ENCODE measurements at places on chromosomes 5 and 9. TPM values are rescaled to one million over a fixed set of nuclear protein-coding genes. Genes with fewer than 3 reads are reported as not detected.

The TMEM232 gene
- total RNA-seq, result 1.7 TPM

The TAF1L gene
- 0.06 TPM for total RNA-seq

The SHOC1 gene
- total RNA-seq, result 0.15 TPM

The BARHL1 gene
- not detected for total RNA-seq

The DOK3 gene
- 21.6 TPM for total RNA-seq

The PCDHB12 gene
- 6.7 TPM for total RNA-seq

The ACER2 gene
- total RNA-seq, result 4.9 TPM

The FRMD3 gene
- total RNA-seq, result 7.4 TPM

The PCDHA6 gene
- 0.45 TPM for total RNA-seq

The RLN2 gene
- total RNA-seq, result not detected

The GLT6D1 gene
- not detected for total RNA-seq

The TXNDC8 gene
- total RNA-seq, result not detected

The FBXW5 gene
- 107 TPM for total RNA-seq

The SARDH gene
- 0.84 TPM for total RNA-seq

The ANKRD34B gene
- total RNA-seq, result not detected

The COL27A1 gene
- total RNA-seq, result 36.9 TPM

- no peaks in the 10 kb centered on the region for H3K36me3 ChIP-seq
- H3K4me3 ChIP-seq, result no peak overlapping the region
- H3K27me3 ChIP-seq, result no peaks in the 10 kb centered on the region
- H3K4me1 ChIP-seq, result no peaks in the 10 kb centered on the region
These were observed 175.8 kb upstream of the PLCXD3 start for GRCh38 chr5:41686191-41686590.

- no peaks in the 10 kb centered on the region for H3K27me3 ChIP-seq
- DNase-seq, result no peak
- H3K4me1 ChIP-seq, result no peaks in the 10 kb centered on the region
- no peak overlapping the region for H3K4me3 ChIP-seq
- H3K36me3 ChIP-seq, result no peaks in the 10 kb centered on the region
These were observed 202.5 kb upstream of the GAS1 start for GRCh38 chr9:87149799-87150198.

DNA sequence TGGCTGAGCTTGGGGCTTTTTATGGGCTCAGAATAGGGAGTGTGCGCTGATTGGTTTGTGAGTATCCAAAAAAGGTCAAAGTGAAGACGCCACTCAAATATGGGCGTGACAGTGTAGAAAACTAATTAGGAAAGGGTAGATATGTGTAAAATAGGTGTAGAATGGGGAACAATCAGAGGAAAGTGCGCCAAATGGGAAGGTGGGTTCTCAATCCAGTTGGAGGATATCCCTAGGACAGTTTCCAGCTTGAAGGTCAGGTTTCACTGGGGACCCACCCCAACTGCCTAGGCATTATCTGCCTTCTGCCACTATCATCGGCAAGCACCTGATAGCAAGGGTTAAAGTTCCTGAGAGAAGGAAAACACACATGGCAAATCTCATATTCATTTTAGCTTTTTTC, 9.3 kb upstream of the MOCS2 start:
- no peaks in the 10 kb centered on the region for H3K27me3 ChIP-seq
- no peak overlapping the region for H3K27ac ChIP-seq
- H3K4me1 ChIP-seq, result no peaks in the 10 kb centered on the region

DNA sequence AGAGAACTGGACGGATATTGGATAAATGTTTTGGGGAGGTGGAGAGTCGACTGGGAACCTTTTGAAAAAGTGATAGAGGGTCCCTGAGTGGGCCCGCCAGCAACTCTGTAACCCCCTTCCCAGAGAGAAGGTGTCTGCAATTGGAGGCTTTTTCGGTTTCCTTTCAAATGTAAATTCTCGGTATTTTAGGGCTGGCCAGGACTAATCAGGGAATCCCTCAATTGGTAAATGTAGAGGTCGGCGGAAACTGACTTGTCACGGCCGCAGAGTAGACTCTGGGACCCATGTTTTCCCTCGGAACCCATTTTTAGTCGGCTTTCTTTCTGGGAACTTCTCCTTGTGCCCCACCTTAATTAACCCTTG, 524 bp downstream of the CCNB1 start:
- H3K27me3 ChIP-seq, result no peaks in the 10 kb centered on the region
- H3K4me3 ChIP-seq, result peak overlapping the region; percentile 40
- DNase-seq, result no peak

DNA sequence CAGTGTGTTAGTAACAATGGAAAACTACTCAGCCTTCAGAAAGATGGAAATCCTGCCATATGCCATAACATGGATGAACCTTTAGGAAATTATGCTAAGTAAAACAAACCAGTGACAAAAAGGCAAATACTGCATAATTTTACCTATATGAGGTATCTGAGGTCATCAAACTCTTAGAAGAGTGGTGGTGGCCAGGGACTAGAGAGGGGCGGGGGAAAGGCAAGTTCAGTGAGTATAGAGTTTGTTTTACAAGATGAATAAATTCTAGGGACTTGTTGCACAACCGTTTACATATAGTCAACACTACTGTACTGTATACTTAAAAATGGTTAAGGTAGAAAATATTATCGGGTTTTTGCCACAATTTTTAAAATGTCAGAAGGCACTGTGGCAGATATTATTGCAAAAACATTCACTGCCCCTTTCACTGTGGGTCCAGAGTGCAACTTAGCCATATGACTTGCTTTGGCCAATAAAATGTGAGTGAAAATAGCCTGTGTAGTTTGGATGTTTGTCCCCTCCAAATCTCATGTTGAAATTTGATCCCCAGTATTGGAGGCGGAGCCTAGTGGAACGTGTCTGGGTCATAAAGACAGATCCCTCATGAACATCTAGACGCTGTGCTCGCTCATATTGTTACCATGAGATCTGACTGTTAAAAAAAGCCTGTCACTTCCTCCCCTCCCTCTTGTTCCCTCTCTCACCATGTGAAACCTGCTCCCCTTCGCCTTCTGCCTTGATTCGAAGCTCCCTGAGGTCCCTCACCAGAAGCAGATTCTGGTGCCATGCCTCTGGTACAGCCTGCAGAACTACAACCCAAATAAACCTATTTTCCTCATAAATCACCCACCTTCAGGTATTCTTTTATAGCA, 9.5 kb downstream of the ZNF367 start:
- H3K27ac ChIP-seq, result no peak overlapping the region
- no peak for DNase-seq
- H3K4me1 ChIP-seq, result no peaks in the 10 kb centered on the region
- no peak overlapping the region for H3K4me3 ChIP-seq
- no peaks in the 10 kb centered on the region for H3K27me3 ChIP-seq

GRCh38 chr9:128637656-128638055, 19.0 kb downstream of the DYNC2I2 start:
- no peak overlapping the region for H3K4me3 ChIP-seq
- H3K27ac ChIP-seq, result no peak overlapping the region
- no peaks in the 10 kb centered on the region for H3K4me1 ChIP-seq
- no peaks in the 10 kb centered on the region for H3K27me3 ChIP-seq
- H3K36me3 ChIP-seq, result peaks cover 7% of the 10 kb centered on the region

DNA sequence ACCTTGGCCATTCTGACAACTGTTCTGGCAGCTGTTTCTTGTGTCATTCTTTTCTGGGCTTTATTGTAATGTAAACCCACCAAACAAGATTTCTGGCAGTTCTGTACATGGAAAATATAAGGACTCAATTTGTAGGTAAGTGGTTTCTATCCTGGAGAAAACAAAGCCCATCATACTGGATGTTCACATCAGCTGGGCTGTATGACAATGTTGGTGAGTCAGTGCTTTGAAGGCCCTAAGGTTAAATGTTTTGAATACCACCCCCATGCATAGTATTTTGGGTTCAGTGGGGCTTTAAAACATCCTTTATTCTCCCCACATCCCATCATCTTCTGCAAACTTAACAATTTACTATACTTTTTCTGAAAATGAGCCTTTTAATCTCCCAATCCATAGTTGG, 52.5 kb downstream of the SH3GL2 start:
- no peak for DNase-seq
- no peaks in the 10 kb centered on the region for H3K36me3 ChIP-seq
- no peak overlapping the region for H3K27ac ChIP-seq
- peaks cover 2% of the 10 kb centered on the region for H3K27me3 ChIP-seq
- H3K4me3 ChIP-seq, result no peak overlapping the region

- no peaks in the 10 kb centered on the region for H3K27me3 ChIP-seq
- H3K4me3 ChIP-seq, result peak within 1 kb of the TSS; percentile 91
- H3K27ac ChIP-seq, result peak within 1 kb of the TSS; percentile 93
- H3K36me3 ChIP-seq, result peaks cover 3% of the 10 kb centered on the region
- H3K4me1 ChIP-seq, result no peaks in the 10 kb centered on the region
These were observed at the start of gene OXCT1 for GRCh38 chr5:41869724-41870626. Gene OXCT1, minus strand, starts transcription at chr5:41870425. Its CDS starts 67 bp downstream, at chr5:41870358.

GRCh38 chr5:150073086-150073625, 13.2 kb downstream of the CSF1R start:
- H3K36me3 ChIP-seq, result no peaks in the 10 kb centered on the region
- H3K4me1 ChIP-seq, result no peaks in the 10 kb centered on the region
- no peak for DNase-seq
- no peaks in the 10 kb centered on the region for H3K27me3 ChIP-seq
- H3K27ac ChIP-seq, result no peak overlapping the region

DNA sequence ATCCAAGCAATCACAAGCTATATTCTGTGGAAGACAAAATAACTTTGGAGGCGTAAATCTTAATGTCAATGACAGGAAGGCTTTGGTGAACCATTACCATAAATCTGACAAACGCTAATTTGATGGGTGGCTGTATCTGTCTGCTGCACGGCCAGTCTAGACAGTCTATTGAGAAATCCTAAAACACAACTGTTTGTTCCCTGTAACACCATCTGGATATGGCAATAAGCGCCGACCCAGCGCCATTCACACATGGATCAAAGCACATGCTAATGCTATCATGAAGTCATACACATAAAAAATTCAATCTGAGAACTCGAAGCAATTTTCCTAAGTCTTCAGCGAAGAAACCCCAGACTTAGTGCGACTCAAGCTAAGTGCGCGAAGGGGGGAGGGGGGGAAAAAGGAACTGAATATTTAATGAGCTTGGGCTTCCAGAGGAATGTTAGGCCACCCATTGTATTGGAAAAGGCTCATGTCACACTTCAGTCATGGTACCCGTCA, 95.1 kb downstream of the ARL15 start:
- H3K27me3 ChIP-seq, result no peaks in the 10 kb centered on the region
- H3K36me3 ChIP-seq, result no peaks in the 10 kb centered on the region
- H3K4me1 ChIP-seq, result no peaks in the 10 kb centered on the region
- no peak overlapping the region for H3K27ac ChIP-seq

GRCh38 chr9:122816163-122816867, 12.1 kb downstream of the PDCL start:
- no peaks in the 10 kb centered on the region for H3K27me3 ChIP-seq
- DNase-seq, result peak; percentile 62
- H3K4me1 ChIP-seq, result no peaks in the 10 kb centered on the region
- no peaks in the 10 kb centered on the region for H3K36me3 ChIP-seq
- H3K4me3 ChIP-seq, result no peak overlapping the region

GRCh38 chr5:57804007-57804444, 321.4 kb upstream of the ACTBL2 start:
- H3K4me1 ChIP-seq, result peaks cover 6% of the 10 kb centered on the region
- no peaks in the 10 kb centered on the region for H3K36me3 ChIP-seq
- H3K27ac ChIP-seq, result no peak overlapping the region
- DNase-seq, result no peak
- H3K27me3 ChIP-seq, result no peaks in the 10 kb centered on the region
- no peak overlapping the region for H3K4me3 ChIP-seq

GRCh38 chr5:113203916-113204315, 227.3 kb downstream of the DCP2 start:
- no peaks in the 10 kb centered on the region for H3K4me1 ChIP-seq
- DNase-seq, result no peak
- no peaks in the 10 kb centered on the region for H3K36me3 ChIP-seq
- H3K27ac ChIP-seq, result no peak overlapping the region
- no peak overlapping the region for H3K4me3 ChIP-seq

DNA sequence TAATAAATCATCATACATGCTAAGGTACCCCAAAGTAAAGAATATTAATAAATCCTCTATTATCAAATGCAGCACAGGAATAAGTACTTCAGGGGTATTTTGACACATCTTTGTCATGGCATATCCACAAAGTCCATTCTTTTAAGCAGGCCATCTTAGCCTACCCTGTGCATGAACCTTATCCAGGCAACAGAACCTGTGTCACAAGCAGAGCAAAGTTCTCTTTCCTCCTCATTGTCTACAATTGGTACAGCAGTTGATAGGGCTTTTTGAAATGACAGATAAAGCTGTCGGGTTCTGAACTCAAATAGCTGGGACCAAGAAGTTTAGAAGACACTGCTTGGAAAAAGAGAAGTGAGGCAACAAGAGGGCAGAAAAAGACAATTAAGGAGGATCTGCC, 30.8 kb upstream of the PURA start:
- DNase-seq, result no peak
- H3K27me3 ChIP-seq, result no peaks in the 10 kb centered on the region
- H3K27ac ChIP-seq, result no peak overlapping the region
- no peaks in the 10 kb centered on the region for H3K36me3 ChIP-seq
- H3K4me3 ChIP-seq, result no peak overlapping the region
- no peaks in the 10 kb centered on the region for H3K4me1 ChIP-seq

- no peaks in the 10 kb centered on the region for H3K27me3 ChIP-seq
- H3K4me3 ChIP-seq, result no peak overlapping the region
- no peaks in the 10 kb centered on the region for H3K4me1 ChIP-seq
- H3K27ac ChIP-seq, result no peak overlapping the region
These were observed 321.0 kb upstream of the TRPC7 start for GRCh38 chr5:136686192-136686872.

- H3K36me3 ChIP-seq, result no peaks in the 10 kb centered on the region
- no peak overlapping the region for H3K27ac ChIP-seq
- no peak overlapping the region for H3K4me3 ChIP-seq
- H3K27me3 ChIP-seq, result no peaks in the 10 kb centered on the region
- no peak for DNase-seq
- H3K4me1 ChIP-seq, result no peaks in the 10 kb centered on the region
These were observed 4.0 kb downstream of the CAMSAP1 start for GRCh38 chr9:135903358-135903656.

GRCh38 chr5:107542428-107542827, 128.3 kb downstream of the EFNA5 start:
- H3K4me3 ChIP-seq, result no peak overlapping the region
- peaks cover 8% of the 10 kb centered on the region for H3K4me1 ChIP-seq
- H3K27me3 ChIP-seq, result no peaks in the 10 kb centered on the region
- no peaks in the 10 kb centered on the region for H3K36me3 ChIP-seq
- no peak overlapping the region for H3K27ac ChIP-seq
- DNase-seq, result peak; percentile 93

- H3K4me3 ChIP-seq, result no peak overlapping the region
- no peak for DNase-seq
- H3K27me3 ChIP-seq, result no peaks in the 10 kb centered on the region
- H3K27ac ChIP-seq, result no peak overlapping the region
- no peaks in the 10 kb centered on the region for H3K4me1 ChIP-seq
These were observed 1093.8 kb upstream of the CDH9 start for GRCh38 chr5:28132151-28132550.

Measured in aorta (tissue), 5 donors.